ENCODE measurements at places on chromosomes 4 and X.

DNA sequence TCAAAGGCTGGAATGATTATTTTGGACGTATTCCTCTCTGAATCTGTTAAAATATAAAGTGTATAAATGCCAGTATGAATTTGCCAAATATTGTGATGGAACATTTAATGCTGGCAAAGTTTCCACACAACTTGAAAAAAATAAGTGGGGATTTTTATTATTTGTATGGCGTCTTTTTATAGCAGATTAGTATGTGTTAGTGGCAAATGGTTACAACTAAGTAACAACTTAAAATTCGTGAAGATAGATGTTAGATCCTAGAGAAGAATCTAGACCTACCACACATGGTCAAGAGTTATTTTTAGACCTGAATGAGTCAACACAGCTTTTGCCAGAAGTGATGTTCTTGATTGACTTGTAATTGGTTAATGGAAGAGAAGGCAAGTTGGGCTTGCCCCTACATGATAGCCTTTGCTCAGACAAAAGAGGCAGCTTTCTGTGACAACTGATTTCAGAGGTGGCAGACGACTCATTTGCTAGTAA, 4.8 kb downstream of the CPE start:
- DNase-seq: no peak

DNA sequence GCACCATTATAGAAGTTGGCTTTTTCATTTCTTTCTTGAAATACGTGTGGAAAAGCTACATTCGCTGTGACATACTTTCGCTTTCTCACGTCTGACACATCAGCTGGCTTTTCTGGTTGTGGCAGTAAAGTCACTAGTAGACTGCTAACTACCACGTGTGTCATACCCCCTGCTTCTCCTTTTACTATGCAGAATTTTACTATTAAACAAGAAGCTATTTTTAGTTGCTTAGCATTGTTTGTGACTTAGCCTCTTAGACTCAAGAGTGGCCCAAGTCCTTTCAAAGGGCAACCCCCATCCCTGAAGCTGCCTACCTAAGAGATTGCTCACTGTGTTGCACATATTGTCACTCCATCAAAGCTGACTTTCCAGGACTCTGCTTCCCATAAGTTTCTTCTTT, 2.1 kb upstream of the IL2 start:
- DNase-seq: peak; percentile 24

- DNase-seq: no peak
Observed at GRCh38 chrX:16953606-16954211, 7.3 kb downstream of the REPS2 start.

DNA sequence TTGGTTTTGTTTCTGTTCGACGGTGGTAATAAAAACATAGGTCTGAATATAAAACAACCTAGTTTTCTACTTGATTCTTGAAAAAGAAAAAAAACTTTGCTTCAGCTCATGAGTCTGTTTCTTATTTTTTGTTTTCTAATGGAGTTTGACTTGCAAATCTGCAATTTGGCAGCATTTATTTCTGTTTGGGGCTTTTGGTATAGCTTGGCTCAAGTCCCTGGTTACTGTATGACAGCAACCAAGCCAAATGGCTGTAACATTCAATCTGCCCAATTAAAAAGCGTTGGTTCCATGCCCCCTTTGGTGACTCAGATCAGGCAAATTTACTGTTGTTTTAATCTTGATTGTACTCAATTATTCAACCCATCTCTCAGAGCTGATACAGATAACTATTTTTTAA, 263.4 kb downstream of the GRIA3 start:
- no peak for DNase-seq

DNA sequence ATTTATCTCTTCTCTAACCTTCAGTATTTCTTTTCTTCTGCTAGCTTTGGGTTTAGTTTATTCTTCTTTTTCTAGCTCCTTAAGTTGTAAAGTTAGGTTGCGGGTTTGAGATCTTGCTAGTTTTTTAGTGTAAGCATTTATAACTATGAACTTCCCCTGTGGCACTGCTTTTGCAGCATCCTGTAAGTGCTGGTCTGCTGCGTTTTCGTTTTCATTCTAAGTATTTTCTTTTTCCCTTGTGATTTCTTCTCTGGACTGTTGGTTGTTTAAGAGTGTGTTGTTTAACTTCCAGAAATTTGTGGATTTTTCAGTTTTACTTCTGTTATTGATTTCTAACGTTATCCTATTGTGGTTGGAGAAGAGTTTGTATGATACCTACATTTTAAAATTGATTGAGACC, 11.0 kb upstream of the CTBP1 start:
- DNase-seq: no peak

GRCh38 chr4:108849611-108850168, 86.8 kb upstream of the ETNPPL start:
- DNase-seq: no peak

DNA sequence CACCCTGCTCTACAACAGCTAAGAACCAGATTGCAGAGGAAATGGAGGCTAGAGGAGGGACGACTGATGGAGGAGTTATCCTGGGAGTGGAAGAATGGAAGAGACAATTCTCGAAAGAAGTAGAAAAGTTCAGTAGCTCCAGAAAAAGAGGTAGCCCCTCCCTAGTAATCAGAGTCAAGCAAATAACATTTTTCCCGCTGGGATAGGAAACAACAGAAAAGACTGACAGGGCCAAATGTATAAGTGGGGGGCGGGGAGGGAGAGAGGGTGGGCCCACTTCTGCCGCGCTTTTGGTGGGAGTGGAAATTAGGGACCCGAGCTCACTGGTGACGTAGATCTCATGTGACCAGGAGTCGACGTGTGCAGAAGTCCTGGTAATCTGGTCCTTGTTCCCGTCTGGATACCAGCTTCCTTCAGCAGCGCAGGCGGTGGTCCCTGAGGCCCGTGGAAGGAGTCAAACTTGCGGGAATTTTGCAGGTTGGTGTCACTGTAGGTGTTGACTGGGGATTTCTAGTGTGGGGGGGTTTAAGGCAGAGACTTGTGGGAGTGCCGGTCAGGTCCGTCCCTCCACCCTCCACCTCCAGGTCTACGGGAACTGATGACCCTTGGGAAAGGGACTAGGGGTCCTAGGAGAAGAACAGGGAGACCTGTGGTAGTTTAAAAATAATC, at the start of gene TCEAL9:
TCEAL9 (plus strand) TSS at position 377 of the 669 bp plus-strand sequence. CDS start 1,179 bp downstream, outside the sequence.
- no peak for DNase-seq

GRCh38 chr4:7411896-7412553, 22.7 kb downstream of the PSAPL1 start:
- no peak for DNase-seq

DNA sequence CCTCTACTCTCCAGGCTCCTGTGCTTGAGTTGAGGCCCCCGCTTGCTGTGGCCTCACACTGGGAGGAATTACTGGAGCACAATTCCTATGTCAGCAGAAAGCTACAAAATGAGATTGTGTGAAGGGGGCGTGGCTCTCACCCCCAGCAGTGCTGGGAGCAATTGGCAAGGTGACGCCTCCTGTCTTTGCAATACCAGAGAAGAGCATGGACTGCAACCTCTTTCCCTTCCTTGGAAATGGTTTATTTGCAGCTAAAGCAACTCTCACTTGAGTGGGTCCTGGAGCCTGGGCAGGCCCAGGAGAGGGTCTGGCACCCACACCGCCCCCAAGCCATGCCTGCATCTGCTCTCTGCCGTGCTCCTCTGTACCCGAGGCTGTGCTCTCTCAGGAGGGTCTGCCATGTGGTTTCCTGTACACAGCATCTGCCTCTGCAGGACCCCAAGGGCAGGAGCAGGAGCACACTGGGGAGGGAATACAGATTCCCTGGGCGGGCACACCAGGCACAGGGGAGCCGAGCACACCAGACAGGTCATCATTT, 32.9 kb upstream of the HGFAC start:
- DNase-seq: no peak

- no peak for DNase-seq
Observed at GRCh38 chrX:118566359-118566758, 70.7 kb downstream of the DOCK11 start.
